AG09309 (cell line): ENCODE measurements at places on chromosomes 1 and 21.

DNA sequence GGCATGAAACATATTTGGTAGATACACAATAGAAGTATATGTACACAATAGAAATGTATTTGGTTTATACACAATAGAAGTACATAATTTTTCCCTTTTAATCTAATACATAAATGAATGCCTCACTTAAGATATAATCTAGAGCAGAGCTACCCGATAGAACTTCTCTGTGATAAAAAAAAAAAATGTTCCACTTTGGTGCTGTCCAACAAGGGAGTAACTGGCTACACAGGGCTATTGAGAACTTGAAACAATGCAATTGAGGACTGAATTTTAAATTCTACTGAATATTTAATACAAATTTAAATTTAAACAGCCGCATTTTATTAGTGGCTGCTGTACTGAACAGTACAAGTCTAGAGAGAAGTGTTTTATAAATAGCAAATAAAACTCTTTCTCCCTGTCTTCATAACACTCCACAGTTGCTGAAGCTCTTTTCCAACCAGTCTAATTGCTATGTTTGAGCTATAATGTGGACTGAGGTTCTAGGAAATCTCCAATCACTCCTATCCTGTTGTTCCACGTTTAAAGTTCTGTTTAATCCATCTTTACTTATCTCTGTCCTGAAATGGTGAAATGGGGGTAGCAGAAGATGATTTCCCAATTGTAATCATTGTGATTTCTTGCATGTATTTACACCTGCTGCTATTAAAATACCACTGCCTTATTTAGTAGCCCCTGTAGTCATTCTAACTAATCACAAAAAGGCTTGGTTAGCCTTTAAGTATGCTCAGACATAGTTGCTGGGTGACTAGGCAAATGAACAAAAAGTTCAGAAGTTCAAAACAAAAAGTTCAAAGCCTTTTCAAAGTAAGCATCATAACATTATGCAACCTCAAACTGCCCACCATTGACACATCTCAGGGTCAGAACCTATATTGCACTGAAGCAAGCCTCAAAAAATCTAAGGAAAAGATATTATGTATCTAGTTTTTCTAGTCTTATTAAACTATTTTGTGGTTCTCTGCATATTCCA lies 192.3 kb upstream of the C1orf87 start:
- DNase-seq, result no peak

- DNase-seq, result no peak
These were observed 5.2 kb downstream of the FNDC10 start for GRCh38 chr1:1594602-1595260.

DNA sequence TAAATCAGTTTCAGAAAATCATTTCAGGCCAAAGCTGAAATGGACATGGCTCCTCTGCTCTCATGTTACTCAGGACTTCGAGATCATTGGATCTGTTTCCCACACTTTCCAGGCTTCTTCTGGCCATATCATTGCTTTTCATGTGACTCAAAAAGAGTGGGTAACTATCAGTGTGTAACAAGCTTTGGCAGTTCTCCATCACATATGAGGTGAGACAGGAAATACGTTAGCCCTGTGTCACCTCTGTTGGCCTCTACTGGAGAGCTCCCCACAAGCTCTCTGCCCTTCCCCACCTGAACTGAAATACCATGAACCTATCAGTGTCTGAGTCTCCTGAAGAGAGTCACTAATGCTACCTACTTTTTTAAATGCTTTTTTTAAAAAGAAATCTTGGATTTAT lies 128.2 kb downstream of the LBR start:
- DNase-seq, result no peak

- no peak for DNase-seq
These were observed 30.6 kb downstream of the IFNAR1 start for GRCh38 chr21:33355355-33355754.

GRCh38 chr1:189216886-189217285 lies 1260.8 kb downstream of the BRINP3 start:
- no peak for DNase-seq

DNA sequence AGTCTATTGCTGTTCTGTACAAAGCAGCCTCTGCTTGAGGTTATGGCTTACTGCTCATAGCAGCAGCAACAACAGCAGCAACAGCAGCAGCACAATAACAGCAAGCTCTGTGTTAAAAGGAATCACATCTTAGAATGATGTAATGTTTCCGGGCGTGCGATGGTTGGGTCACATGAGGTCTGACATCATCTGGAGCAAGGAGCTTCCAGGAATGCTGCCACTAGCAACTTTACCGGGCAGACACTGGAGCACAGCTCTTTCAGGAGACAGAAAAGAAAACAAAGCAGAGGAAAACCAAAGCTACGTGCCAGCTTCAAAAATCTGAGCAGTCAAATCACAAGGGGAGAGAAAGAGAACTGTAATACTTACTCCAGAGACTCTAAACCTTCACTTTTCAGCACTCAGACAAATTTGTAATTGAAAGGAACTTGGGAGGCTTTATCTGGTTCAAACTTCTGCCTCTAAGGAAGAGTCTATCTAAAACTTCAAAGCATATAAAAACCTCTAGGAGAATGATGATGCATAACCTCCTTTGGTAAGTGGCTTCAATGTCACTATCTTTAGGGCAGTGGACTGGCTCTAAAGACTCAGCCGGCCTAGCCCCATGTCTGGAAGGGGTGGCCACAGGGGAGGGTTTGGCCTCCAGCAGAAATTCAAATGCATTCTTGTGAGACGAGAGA lies 28.3 kb upstream of the RAB3GAP2 start:
- DNase-seq, result peak; percentile 67

DNA sequence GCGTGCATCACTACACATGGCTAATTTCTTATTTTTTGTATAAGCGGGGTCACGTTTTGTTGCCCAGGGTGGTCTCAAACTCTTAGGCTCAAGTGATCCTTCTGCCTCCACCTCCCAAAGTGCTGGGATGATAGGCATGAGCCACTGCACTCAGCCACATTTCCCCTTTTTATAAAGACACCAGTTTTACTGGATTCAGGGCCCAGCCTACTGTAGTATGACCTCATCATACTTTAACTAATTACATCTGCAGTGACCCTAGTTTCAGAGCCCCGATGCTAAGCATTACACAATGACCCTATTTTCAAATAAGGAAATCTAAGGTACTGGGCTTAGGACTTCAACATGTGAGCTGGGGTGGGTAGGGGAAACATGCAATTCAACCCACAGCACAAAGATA lies 31.8 kb upstream of the ENAH start:
- no peak for DNase-seq

GRCh38 chr1:151711044-151711800 lies 5.4 kb downstream of the CELF3 start:
- DNase-seq, result no peak

DNA sequence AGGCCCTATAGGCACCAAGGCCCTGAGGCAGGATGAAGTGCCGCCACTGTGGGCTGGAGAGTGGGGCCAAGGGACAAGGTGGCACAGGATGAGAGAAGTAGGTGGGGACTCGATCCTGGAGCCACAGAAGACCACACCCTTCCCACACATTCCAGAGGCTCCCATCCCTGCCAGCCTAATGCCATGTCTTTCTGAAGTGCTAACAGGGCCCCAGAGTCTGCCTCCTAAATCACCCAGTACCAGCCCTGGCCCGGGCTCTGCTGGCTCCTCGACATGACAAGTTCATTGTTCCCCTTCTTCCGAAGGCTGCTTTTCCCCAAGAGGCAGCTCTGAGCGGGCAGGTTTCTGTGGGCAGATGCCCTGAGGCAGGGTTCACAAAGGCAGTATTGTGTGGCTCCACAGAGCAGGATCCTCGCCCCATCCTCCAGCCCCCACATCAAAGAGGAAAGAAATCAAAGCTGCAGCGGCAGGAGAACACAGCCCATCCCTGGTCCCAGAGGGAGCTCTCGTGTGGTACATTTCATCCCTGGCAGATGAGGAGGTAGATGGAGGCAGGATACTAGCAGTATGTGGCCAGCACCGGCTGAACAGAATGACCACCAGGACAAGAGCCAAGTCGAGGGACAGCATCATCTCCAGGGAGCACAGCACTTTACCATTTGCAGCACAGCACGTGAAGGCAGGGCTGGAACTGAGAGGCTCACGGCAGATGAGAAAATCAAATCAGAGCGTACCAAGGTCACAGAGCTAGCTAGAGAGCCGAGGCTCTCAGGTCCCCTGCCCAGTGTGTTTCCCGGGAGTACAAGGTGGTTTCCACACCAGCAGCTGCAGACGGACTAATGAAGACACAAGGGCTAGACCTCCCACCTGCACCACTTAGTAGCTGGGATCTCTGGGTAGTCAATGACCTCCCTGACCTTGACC lies 64.8 kb downstream of the SYF2 start:
- no peak for DNase-seq

GRCh38 chr21:26515257-26515656 lies 57.8 kb downstream of the CYYR1 start:
- no peak for DNase-seq

DNA sequence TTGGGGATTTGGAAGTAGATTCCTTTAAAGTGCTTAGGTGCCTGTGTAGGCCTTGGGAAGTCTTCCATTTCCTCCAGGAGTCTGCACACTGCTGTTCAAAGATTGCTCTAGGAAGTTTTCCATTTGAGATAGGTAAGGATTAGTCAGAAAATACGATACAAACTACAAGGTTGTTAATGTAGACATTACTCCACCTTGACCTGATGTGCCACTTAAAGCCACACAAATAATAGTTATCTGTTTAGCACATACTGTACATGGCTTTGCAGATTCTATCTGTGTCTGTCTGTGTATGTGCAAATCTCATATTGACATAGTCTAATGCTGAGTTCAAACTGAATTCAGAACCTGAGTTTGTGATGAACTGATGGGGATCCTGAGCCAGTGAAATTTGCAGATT lies 118.4 kb downstream of the RHOU start:
- no peak for DNase-seq

- DNase-seq, result no peak
These were observed 44.3 kb upstream of the ERRFI1 start for GRCh38 chr1:8070381-8070811.

GRCh38 chr21:32044205-32045180 lies 171.7 kb downstream of the HUNK start:
- DNase-seq, result no peak

DNA sequence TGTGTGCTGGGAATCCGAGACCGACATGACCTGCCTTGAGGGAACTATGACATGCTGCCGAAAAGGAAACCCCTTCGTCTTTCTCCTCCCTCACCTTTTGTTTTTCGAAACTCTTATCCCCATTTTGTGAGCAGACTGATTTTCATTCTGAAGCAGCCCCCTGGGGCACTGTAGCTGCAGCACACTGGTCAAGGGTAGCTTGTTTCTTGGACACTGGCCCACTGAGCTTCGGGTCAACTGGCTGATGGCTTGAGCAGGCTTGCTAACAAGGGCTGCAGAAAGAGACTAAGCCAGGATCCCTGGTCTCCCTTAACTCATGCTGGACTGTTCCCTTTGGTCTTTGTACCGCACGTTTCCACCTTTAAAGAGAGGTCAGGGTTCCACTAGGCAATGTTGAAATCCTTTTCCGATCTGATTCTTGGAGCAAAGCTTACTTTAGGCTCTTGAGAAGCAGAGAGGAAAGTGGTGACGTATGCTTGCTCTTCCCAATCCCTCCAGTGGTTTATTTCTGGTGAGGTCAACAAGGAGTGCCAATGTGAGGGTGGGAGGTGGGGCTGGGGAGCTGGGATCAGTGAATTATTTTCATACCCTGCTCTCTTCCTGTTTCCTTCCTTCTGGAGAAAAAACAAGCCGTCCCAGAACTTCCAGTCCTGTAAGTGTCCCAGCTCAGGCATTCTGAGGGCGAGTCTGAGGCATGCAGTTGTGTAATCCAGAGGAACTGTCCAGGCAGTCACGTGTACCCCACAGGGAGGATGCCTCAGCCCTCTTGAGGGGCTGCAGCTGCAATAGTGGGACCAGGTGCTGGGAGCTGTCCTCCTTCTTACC lies 7.6 kb downstream of the CYP4B1 start:
- DNase-seq, result no peak

GRCh38 chr21:45637883-45638282 lies 5.6 kb upstream of the PCBP3 start:
- no peak for DNase-seq

DNA sequence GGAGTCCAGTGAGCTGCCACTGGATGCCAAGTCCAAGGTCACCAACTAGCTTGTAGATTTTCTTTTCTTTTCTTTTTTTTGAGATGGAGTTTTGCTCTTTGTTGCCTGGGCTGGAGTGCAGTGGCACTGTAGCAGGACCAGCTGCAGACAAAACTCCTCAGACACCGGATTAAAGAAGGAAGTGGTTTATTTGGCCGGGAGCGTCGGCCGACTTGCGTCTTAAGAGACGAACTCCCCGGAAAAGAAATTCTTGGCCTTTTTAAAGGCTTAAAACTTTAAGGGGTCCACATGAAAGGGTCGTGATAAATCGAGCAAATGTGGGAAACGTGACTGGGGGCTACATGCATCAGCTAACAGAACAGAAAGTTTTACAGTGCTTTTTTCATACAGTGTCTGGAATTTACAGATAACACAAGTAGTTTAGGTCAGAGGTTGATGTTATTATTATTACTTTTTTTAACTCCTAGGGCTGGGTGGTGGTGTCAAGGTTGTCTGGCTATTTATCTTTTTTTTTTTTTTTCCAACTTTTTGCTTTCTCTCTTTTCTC lies 36.4 kb upstream of the CFAP126 start:
- DNase-seq, result no peak

- no peak for DNase-seq
These were observed 131.2 kb downstream of the PIK3R3 start for GRCh38 chr1:46001081-46001785.

DNA sequence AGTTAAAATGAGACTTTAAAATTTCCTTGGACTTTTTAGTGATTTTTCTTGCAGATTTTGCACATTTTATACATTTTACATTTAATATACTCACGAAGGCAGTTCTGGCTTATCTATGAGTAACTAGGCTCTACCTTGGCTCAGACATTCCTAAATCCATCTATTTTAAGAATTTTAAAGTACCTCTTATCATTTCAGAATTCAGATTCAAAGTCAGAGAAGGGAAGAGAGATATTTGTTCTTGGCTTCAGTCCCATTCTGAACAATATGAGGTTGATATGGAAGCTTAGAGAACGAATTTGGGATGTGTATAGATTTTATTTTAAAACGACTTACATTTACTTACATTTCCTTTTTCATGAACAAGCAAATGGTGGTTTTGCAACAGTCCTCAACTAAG lies 230.2 kb downstream of the LMO4 start:
- no peak for DNase-seq

GRCh38 chr1:64960731-64961130 lies 5.6 kb downstream of the JAK1 start:
- DNase-seq, result no peak
